DMS79 (cell line): ENCODE measurements at places on chromosomes 6 and 20.

- no peak for DNase-seq
These were observed 10.4 kb upstream of the SUMO4 start for GRCh38 chr6:149389509-149390297.

DNA sequence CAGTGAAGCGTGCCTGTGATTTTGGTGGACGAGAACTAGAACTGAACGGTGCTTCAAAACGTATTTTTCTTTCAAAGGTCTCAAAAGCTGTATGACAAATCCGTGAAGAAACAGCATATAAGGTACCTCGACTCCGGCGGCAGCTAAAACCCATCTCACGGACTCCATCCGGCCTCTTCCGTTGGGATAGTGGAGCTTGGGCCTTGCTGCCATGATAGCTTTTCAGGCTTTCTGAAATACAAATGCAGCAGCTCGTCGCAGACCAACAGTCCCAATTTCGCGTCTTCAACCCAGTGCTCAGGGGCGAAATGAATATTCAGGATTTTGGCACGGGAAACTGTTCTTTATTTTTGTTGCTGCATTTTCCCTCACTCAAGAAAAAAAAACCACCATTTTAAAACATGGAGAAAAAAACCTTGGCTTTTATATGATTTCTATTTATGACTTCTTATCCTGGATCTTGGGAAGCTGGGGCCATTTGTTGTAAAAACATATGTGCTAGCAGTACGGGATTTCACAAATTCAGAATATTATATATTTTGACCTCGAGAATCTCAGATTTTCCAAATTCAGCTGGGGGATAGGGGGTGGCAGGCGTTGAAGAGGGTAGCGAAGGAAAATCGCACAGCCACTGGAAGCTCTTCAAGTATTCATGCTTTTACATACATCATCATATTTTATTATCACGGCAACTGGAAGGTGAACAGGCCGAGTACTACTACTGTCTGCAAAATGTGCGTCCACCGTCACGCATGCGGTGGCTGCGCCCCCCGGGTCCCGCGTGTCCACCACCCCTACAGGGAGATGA, 849 bp downstream of the GSTA4 start:
- peak; percentile 20 for DNase-seq

- no peak for DNase-seq
These were observed 2.1 kb upstream of the COL20A1 start for GRCh38 chr20:63290677-63291472.

DNA sequence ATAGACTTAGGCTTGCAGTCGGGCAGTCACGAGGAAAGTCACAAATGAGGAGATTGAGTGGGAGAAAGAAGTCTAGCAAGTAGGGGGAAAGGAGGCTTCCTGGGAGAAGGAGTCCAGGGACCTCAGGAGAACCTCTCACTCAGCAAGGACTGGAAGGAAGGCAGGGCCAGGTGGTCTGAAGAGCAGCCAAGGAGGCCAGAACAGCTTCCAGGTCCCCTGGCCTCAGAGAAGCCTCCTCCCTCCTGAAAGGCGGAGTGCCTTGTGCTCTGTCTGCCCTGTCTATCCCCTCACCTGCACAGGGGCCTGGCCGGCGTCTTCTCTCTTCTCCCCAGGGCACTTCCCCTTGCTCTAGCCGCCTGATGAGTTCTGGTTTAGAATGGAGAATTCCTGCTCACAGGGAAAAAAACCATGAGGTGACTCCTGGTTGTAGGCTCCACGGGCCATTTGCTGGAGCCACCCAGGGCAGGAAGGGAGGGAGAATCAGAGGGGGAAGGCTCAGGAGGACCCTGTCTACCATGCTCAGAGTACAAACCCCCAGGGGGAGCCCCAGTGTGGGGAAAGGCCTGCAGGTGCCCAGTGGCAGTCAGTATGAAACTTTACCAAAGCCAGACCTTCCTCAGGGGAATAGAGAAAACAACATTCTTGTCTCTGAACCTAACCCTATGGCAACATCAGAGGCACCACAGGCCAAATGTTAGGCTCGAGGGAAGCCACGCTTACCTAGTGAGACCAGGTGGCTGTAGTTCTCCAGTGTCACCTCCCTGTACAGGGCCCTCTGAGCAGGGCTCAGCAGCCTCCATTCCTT, 11.2 kb downstream of the ZNF337 start:
- no peak for DNase-seq

DNA sequence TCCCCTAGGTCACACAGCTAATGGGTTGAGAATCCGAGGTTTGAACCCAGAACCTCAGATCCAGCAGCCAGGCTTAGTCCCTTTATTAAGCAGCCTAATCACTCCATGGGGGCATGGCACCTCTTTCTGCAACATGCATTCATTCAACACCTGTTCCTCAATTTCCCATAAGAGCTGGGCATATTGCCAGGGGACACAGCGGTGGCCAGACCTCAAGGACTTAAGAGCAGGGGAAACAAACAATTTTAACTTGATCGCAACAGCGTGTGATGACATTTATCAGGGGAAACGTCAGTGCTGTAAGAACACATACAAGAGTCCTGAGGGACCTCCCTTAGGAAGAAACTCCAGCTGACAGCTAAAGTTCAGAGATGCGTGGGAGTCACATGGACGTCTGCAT, 267.4 kb upstream of the CDH4 start:
- peak; percentile 80 for DNase-seq

DNA sequence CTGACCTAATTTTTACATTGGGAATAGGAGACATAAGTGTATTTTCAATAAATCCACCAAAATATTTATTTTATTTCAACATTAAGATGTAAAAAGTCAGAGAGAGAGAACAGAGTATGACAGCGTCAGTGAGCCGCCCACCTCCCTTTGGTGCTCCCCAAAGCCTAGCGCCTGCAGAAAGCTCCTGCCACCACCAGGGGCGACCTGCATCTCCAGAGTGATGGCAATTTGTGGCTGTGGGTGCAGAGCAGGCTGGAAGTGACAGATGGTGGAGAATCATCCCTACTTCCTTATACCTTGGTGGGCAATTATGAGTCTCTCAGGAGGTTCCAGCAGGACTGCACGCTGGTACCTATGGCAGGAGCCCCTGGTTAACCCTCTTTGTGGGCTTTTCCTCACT, 87.3 kb downstream of the PTPRT start:
- DNase-seq, result no peak
